ENCODE measurements at places on chromosomes 4 and X. TPM values are rescaled to one million over a fixed set of nuclear protein-coding genes. Genes with fewer than 3 reads are reported as not detected.

GAGE13 gene
- not detected for total RNA-seq

CITED1 gene
- 2.3 TPM for total RNA-seq

DUSP9 gene
- not detected for total RNA-seq

KLF8 gene
- total RNA-seq = 2.5 TPM

FMR1NB gene
- total RNA-seq = not detected

KLHL4 gene
- 1.4 TPM for total RNA-seq

AFP gene
- total RNA-seq = not detected

DNA sequence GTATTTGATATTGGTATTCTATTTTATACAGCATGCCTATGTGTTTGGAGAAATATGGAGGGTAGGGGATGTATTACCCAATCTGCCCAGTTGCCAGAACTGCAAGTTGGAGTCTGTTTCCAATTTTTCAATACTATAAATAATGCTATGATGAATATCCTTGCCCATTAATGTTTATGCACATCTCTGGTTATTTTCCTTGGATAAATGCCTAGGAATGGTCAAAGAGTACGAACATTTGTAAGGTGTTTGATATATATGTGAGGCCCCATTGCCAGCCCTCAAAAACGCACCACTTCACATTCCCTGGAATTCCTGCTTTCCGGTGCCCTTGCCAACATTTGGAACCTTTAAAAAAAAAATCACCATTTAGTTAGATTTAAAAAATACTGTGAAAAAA, 34.3 kb downstream of the CLDN34 start:
- no peak for DNase-seq

GRCh38 chrX:10415306-10416001, 204.9 kb downstream of the MID1 start:
- DNase-seq = no peak

DNA sequence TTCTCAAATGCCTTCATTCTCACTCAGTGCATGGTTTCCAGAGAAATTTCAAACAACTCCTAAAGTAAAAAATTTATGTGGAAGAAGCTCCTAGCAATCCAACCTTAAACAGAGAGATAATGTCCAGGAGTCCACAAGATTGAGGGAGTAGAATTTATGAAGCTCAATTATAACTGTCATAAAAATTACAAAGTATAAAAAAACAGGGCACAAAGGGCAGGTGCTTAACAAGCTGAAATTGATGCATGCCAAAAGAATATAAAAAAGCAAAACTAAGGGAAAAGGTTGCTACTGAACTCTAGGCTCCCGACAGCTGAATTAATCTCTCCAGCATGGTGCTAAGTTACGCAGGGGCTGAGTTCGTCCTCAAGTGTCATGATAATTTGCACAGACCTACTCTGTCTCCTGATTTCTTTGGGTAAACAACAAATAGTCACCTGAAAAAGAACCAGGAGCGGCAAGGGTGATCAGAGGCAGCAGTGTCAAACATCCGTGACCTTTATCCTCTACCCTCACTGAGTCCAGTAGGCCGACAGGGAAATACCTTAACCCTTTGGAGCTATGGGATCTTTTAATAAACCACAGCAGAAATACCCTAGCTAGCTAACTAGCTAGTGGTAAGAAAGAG, 47.2 kb upstream of the RELL1 start:
- DNase-seq = no peak

- DNase-seq = no peak
Observed at GRCh38 chrX:87616371-87616770, 98.8 kb downstream of the KLHL4 start.

GRCh38 chr4:152200511-152201333, 335.2 kb downstream of the FBXW7 start:
- DNase-seq = no peak

DNA sequence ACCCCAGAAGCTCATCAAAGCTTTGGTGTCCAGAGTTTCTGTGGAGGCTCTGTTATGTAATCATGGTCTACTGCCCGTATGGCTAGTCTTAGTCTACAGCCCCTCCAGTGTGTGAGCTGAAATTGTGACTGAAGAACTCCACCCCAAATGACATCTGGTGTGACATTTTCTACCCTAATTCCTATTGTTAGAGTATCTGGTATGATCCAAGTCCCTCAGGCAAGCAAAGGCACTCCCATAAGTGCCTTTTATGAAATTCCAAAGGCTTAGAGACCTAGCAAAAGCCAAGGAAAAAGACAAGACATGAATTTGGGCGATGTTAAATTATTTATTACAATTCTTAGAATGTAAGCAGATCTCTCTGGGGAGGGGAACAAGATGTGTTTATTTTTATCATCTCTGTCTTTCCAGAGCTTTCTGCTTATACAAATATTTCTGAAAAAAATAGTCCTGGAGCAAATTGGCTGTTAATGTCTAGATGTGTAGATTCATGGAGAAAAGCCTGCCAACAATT, 417.4 kb downstream of the CCSER1 start:
- DNase-seq = no peak

DNA sequence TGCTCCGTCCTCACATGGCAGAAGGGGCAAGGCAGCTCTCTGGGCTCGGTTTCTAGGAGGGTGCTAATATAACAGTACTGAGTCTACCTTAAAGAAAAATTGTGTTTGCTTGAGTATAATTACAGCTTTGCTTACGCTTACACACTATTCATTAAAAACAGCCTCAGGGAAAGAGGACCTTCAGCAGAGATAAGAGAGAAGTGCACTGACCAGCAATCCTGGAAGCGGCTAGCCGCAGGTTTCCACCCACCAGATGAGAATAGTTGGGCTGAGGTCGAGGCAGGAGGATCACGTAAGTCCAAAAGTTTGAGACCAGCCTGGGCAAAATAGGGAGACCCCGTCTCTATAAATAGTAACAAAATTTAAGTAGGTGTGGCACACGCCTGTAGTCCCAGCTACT, 15.2 kb upstream of the MRFAP1 start:
- no peak for DNase-seq

GRCh38 chrX:69388526-69388925, 115.6 kb upstream of the NALF2 start:
- peak; percentile 12 for DNase-seq

DNA sequence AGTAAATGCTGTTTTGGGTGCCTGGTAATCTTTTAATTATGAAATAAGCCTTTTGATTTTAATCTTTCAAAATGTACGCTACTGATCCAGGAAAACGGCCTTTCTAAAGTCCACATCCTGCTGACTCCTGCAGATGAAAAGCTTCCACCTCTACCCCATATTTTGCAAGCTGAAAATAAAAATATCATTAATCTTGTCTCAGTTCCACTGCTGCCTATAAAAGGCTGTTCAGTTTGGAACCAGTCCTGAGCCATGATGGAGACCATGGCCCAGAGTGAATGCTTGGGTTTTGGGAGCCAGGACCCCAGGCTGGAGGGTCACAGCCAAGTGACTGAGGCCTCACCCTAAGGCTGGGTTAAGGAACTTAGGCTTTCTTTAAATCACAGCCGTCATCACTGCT, 110.8 kb downstream of the AFF1 start:
- DNase-seq = no peak

- no peak for DNase-seq
Observed at GRCh38 chr4:73894001-73894400, 24.8 kb downstream of the CXCL1 start.

DNA sequence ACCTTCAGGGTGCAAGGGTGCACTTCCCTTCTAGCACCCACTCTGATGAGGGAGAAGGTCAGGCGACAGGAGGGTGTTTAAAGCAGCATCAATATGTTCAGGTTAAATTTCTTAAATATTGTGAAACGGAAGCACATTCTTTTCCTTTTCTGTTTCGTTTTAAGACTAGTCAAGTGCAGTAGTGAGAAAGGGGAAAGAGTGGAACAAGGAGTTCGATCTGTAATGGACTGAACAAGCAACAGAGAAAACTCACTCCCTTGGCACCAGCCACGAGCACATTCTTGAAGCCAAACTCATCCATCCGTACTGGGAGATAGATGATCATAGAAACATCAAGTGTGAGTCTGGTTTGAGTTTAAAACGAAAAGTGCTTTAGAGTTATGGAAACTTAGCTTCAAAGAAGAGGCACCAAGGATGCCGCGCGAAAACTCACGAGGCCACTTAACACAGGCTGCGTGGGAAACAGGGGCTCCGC, 815 bp downstream of the FAM53A start:
- peak; percentile 72 for DNase-seq

DNA sequence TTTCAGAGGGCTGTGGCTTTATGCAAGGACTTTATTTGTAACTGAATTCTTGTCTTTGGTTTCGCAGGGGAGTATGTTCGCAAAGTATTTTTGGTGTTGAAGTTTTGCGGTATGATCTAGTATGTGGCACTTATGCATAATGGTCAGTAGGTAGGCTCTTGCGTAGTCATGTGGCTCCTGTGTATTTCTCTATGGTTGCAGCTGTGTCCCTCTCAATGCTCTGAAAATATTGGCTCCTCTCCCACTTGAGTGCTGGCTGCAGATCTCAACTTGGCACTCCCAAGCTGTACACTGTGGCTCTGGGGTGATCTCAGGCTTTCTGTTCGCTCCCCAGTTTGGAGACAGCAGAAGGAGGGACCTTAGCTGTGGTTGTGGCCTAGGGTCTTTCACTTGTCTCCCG, 24.8 kb downstream of the ARMCX5 start:
- no peak for DNase-seq

DNA sequence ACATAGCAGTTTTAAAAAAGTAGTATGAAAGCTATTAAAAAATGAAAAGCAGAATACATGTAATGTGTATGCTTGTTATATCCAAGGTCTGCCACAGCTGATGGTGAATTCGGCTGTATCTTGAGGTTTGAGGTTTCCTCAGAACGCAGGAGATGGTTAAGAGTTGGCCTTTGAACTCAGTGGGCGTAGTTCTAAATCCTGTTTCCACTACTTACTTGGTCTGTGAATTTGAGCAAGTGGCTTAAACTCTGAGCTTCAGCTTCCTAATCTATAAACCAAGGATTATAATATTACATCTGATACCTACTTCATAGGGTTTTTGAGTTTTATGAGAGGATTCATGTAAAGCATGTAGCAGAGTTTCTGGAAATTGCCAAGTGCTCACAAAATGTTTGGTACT, 125.2 kb downstream of the STIM2 start:
- no peak for DNase-seq

GRCh38 chr4:176610594-176610993, 182.1 kb downstream of the VEGFC start:
- no peak for DNase-seq

GRCh38 chrX:14359316-14359715, 170.0 kb upstream of the GLRA2 start:
- DNase-seq = no peak

DNA sequence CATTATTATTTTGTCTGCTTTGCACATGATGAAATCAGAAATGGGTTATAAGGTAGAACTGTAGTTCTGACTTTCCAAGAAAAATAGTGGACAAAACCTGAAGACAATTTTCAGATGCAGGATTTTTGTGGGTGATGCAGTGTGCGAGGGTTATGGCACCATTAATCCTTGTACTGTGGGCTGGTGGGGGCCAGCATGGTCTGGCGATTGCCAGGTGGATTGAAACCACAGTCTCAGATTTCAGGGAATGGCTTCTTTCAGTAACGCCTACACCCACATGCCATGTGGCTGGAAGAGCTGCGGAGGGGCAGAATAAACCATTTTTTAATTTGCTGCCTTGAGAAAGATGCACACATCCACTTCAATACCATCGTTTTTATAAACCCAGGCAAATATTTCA, 150.5 kb downstream of the ARSF start:
- DNase-seq = no peak

DNA sequence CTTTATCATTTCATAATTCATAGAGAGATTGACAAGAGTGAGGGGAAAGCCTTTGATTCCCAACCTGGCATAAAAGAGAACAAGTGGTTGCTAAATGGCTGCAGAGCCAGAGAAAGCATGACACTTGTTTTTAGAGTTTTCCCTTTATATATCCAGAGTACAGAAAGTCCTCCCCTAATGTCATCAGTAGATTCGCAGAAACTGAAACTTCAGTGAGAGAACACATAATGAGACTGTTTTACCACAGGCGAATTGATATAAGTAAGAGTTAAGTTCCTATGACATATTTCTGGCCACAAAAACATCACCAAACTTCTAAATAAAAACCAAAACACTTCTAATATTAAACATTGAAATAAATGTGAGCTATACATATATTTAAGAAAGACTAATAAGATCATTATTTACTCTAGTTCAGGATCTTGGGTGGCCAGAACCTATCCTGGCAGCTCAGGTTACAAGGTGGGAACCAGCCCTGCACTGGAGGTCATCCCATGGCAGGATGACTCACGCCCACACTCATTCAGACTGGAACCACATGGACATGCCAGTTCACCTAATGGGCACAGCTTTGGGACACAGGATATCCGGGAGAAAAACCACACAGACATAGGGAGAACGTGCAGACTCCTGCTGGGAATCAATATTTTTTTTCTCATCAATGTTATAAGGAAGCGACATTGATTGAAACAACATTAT, 35.5 kb downstream of the NWD2 start:
- no peak for DNase-seq

DNA sequence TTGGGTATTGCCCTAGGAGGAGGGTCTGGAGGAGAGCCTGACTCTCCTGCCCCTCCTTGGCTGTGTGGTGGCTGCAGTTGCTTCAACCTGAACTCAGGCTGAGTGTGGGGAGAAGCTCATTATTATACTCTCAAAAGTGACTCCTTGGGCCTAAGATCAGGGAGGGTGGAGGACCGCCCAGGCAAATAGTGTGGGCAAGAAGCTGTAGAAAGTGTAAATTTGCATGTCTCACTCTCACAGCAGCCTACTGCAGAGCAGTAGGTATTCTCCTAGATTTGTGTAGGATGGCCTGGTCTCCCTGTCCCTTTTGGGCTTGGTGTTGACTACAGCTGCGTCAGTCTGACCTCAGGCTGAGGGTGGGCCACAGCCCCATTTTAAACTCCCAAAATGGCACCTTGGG, 156.1 kb downstream of the ZNF330 start:
- DNase-seq = no peak

GRCh38 chr4:25817059-25817681, 45.6 kb downstream of the SEL1L3 start:
- no peak for DNase-seq

- DNase-seq = no peak
Observed at GRCh38 chrX:7019555-7019954, 128.0 kb upstream of the STS start.
